ENCODE measurements at places on chromosomes 1 and 21.
A peak's percentile ranks its signal among the peaks of the same experiment; 100 is the strongest.

- DNase-seq: no peak
These were observed 38.3 kb upstream of the GBP5 start for GRCh38 chr1:89310976-89311375.

- no peak for DNase-seq
These were observed 3.9 kb downstream of the TAS1R2 start for GRCh38 chr1:18855573-18855972.

- no peak for DNase-seq
These were observed 196.0 kb downstream of the FMN2 start for GRCh38 chr1:240287722-240288121.

GRCh38 chr1:230459465-230459864 lies 33.3 kb upstream of the PGBD5 start:
- no peak for DNase-seq

GRCh38 chr1:168803806-168804510 lies 75.0 kb upstream of the DPT start:
- DNase-seq: no peak

GRCh38 chr1:26983863-26984262 lies 9.6 kb upstream of the TRNP1 start:
- no peak for DNase-seq

DNA sequence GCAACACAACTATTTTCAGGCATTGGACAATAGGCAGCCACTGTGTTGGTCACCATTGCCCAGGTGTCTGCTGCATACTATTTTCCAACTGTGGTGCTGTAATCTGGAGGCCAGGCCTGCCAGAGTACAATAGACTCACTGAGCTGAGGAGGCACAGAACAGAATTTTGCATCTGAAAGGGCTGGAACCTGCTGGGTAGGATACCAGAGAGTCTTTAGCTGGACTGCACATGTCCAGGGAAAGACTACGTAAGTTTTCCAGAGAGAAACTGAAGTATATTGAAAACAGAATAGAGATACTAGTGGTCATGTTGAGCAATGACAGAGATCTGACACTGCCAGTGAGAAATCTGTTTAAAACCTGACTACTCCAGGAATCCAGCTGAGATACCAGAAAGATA lies 200.8 kb downstream of the RASAL2 start:
- no peak for DNase-seq

DNA sequence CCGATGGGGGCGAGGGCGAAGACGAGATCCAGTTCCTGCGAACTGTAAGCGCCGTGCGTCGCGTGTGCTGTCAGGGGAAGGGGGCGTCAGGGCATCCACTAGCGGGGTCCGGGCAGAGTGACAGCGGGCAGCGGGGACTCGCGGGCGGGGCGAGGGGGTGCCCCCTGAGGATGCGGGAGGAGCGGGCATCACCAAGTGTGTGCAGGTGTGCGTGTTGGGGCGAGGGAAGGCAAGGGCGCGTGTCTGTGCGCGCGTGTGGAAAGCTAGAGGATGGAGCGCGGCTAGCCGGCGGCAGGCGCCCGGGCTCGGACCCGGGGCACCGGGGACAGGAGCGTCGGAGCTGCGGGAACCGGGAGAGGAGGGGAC lies 525 bp downstream of the RYR2 start:
- no peak for DNase-seq

DNA sequence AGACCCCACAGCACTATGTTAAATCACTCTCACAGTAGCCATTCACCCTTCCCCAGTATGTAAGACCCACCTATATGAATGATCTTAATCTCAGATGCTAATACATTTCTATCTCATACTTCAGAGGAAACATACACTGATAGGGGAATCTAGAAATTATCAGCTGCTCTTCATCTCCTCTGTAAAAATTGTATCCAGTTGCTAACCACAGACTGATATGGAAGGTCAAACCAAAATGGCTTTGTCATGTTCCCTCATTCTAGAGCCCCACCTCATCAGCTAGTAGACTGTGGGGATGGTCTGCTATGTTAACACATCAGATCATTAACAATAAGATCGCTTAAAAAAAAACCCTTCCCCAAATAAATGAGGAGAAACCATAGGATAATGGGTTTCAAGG lies 71.7 kb downstream of the UBR4 start:
- no peak for DNase-seq

GRCh38 chr1:38228718-38229117 lies 182.1 kb upstream of the POU3F1 start:
- no peak for DNase-seq

DNA sequence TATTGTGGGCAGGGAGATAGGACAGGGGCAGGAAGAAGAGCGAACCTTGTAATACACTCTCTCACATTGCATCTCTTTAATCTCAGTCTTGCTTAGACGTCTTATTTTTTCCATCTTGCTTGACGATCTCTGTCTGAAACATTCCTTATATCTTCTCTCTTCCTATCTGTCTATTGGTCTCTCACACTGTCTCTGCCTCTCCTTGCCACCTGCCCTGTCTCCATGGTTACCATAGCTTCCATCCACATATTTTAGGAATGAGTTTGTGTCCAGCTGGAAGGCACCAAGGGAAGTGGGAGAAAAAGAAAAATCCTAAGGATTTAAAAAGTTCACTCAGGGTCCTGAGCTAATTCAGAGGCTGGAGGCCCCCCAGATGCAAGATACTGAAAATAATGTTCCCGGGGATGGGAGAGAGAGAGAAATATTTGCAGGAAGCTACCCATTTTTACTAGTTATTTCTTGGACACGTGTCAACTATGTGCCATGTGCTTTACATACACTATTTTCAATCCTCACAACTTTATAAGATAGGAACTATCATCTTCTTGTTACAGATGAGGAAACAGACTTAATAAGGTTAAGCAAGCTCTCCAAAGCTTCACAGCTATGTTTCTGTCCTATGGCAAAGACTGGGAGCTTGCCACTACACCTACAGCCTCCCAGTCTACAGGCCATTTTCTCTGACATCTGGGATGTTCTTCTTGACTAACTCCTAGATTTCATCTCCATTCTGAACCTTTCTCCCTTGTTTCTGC lies 933 bp downstream of the ANKRD34A start:
- DNase-seq: no peak

GRCh38 chr1:232377494-232377770 lies 252.5 kb downstream of the SIPA1L2 start:
- no peak for DNase-seq

- no peak for DNase-seq
These were observed 20.7 kb upstream of the STX12 start for GRCh38 chr1:27752360-27752759.

GRCh38 chr1:226366290-226366689 lies 41.6 kb downstream of the PARP1 start:
- DNase-seq: no peak

DNA sequence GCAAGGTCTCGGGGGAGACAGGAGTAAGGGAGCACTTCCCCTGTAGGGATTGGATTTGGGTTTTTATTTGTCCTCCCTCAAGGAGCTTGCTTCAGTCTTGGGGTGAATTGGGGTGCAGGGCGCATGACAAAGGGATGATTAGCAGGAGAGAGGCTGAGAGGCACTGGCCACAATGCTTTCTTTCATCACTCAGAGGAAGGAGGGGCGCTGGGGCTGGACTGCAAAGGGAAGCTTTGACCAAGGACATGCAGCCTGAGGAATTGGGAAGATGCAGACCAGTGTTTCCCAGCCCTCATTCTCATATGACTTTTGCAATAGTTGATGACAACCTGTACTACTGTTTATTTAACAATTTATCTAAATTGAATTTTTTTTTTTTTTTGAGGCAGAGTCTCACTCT lies 34.1 kb upstream of the PDPN start:
- DNase-seq: no peak

DNA sequence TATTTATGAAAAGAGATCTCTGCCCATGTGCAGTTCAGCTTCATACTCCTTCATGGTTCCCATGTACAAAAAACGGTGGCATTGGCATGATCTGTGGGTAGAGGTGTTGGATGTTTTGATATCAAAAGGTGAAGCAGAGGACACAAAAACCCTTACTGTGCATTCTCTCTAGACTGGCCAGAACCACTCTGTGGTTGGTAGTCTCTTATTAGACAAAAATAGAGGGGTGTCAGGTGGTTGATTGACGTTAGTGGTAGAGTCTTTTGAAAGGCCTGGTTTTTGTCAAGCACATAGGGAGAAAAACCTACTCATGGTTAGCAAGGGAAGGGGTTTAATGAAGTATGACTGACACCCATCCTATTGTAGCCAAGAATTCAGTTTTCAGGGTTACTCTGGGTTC lies 400.0 kb upstream of the TMPRSS15 start:
- no peak for DNase-seq

DNA sequence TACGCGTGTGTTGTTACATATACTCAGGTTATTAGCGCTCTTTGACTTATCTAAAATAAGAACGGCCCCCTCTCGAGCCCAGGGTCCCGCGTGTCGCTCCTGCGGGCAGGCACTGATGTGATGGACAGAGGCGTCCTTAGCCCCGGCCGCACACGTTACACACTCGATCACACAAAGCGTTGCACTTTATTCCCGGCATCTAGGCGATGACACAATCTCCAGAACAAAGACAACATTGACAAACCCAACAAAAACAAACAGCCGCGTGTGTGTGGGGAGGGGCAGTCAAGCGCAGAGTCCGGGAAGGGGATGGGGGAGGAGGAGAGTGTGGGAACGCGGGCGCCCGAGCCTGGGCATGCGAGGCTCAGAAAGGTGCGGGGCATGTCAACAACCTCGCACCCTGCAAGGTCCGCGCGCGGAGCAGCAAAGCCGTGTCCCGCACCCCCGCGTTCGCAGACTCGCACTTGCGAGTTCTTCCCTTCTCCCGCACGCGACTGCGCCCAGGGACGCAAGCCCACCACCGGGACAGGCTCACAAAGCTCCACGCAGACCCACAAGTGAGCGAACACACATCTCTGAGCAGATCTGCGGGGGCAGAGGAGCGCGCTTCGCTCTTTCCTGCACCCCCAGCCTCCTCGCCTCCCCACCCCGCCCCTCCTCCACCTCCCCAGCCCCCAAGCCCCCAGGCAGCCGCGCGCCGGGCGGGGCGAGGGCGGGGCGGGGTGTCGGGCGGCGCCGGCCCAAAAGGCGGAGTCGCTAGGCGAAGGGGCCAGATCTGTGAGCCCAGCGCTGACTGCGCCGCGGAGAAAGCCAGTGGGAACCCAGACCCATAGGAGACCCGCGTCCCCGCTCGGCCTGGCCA lies at the start of gene EFNA1:
Gene EFNA1 (plus strand): TSS at position 772 of the 862 bp plus-strand sequence. CDS start 102 bp downstream, outside the sequence.
- DNase-seq: peak; percentile 45

DNA sequence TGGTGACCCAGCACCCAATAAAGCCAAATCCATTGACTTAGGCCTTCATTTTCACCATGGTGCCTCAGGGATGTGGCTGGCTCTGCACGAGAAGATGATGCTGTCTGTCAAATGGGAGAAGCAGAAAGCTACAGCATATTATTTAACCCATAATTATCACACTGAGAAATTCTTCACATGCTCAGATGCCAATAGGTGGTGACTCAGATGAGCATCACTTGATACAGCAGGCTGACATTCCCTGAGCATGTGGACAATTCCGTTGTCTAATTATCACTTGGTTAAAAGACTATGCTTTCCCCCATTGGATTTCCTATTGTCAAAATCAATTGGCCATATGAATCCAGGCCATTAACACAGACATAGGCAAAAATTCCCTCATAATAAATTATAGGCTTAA lies 44.0 kb upstream of the HSD3B1 start:
- DNase-seq: no peak

DNA sequence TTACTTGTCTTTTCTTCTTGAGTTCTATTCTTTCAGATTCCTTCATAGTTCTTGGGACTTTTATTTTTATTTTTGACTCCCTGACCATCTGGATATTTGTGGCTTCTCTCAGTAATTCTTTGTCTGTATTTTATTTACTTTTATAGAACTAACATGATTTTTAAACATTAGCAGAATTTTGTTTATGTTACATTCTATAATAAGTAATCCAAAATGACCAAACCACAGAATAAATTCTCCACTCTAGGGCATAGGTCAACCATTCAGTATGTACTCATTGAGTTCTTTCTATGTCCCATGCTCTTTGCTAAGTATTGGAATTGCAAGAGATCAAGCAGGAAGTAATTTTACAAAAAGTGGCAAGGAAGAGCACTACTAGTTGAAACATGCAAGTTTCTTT lies 969.0 kb downstream of the TTLL7 start:
- no peak for DNase-seq

GRCh38 chr1:58592522-58593134 lies 15.6 kb upstream of the TACSTD2 start:
- DNase-seq: no peak

GRCh38 chr1:17097787-17098186 lies 21.5 kb downstream of the PADI2 start:
- no peak for DNase-seq

GRCh38 chr1:185316163-185317033 lies 645 bp downstream of the IVNS1ABP start:
- peak; percentile 71 for DNase-seq

- DNase-seq: no peak
These were observed 122.1 kb downstream of the NGF start for GRCh38 chr1:115215703-115216521.

DNA sequence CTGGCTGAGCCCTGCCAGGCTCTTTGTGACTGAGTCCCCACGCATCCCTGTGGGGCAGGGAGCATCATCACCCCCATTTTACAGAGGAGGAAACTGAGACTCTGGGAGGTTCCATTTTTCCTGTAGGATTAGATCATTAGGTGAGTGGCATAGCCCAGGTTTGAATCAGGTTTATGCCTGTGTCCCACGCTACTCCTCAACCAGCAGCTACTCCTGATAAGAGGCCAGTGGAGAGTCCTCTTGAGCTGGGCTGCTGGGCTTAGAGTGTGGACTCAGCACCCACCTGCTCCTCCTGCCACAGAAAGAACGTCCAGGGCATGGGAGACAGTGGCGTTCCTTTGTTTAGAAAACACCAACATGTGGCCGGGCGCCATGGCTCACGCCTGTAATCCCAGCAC lies 30.7 kb downstream of the TNFRSF1B start:
- DNase-seq: no peak

DNA sequence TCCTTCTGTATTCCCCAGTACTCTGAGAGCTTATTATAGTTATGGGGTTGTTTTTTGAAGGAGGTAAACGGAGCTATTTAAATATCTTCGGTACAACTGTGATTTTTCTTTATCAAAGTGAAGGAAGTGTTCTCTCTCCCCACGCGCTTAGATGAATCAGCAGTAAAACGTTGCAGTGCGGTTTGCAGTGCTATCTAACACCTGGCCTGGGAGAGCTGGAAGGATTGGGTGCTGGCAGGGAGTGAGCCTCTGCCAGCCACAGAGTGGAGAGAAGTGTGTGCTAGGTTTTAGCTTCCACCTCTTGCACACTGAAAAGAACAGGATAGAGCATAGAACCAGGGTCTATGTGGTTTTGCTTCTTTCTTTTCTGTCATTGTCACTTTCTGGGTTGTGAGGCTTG lies 165.9 kb downstream of the SDCCAG8 start:
- peak; percentile 1 for DNase-seq

DNA sequence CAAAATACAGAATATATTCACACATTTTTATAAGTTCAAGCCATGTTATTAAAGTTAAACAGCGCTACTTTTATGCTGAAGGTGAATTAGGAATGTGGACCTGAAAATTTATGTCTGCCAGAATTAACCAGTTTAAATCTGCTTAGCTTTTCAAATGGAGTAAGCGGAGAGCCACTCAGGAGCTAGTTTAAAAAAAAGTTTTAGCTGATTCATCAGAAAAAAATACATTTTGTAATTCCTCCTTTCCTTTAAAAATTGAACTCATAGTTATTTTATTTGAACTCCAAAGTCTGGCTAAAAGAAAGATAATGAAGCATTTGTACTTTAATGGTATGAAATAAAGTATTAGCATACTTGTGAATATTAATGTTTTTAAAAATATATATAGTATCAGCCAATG lies 21.2 kb downstream of the C21orf91 start:
- no peak for DNase-seq

All from activated naive CD4-positive, alpha-beta T cell (primary cell).